ENCODE measurements at places on chromosomes 12 and 14.
A peak's percentile ranks its signal among the peaks of the same experiment; 100 is the strongest.

- H3K27me3 ChIP-seq, result no peaks in the 10 kb centered on the region
- no peak overlapping the region for H3K27ac ChIP-seq
- DNase-seq, result no peak
- H3K4me1 ChIP-seq, result peaks cover 3% of the 10 kb centered on the region
- no peaks in the 10 kb centered on the region for H3K36me3 ChIP-seq
Observed at GRCh38 chr14:100041271-100041670, 24.0 kb upstream of the EVL start.

- no peaks in the 10 kb centered on the region for H3K36me3 ChIP-seq
- H3K27me3 ChIP-seq, result no peaks in the 10 kb centered on the region
- DNase-seq, result no peak
- H3K4me3 ChIP-seq, result no peak overlapping the region
Observed at GRCh38 chr14:31927348-31927832, 149.7 kb upstream of the ARHGAP5 start.

GRCh38 chr12:111635524-111635923 is 36.4 kb upstream of the ATXN2 start:
- DNase-seq, result no peak
- H3K36me3 ChIP-seq, result peaks cover 9% of the 10 kb centered on the region
- peak overlapping the region; percentile 32 for H3K27ac ChIP-seq
- no peaks in the 10 kb centered on the region for H3K27me3 ChIP-seq

DNA sequence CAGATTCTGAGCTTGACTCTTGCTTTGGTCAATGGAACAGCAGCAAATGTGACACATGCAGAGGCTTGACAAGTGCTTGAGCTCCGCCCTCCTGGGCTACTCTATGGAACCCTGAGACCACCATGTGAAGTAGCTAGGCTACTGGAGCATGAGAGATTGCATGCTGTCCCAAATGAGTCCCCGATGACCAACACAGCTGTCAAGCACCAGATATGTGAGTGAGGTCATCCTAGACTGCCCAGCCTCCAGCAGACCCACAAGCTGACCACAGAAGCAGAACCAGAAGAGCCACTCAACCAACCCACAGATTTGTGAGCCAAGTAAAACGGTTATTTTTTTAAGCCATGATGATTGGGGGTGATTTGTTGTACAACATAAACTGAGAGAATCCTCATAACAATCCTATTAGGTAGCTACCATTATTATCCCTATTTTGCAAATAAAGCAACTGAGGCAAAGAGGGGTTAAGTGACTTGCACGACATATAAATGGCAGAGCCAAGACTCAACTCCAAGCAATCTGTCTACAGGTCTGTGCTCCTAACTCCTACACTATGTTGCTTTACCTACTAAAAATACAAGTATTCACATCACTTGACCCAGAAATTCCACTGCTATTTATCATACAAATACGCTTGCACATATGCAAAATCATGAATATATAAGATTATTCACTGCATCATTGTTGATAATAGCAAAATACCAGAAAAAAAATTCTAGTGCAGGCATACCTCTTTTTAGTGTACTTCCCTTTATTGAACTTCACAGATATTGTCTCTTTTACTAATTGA is 136.2 kb downstream of the NDUFA12 start:
- H3K4me3 ChIP-seq, result no peak overlapping the region
- H3K27ac ChIP-seq, result no peak overlapping the region
- no peak for DNase-seq
- H3K36me3 ChIP-seq, result no peaks in the 10 kb centered on the region
- H3K27me3 ChIP-seq, result peaks cover 36% of the 10 kb centered on the region

DNA sequence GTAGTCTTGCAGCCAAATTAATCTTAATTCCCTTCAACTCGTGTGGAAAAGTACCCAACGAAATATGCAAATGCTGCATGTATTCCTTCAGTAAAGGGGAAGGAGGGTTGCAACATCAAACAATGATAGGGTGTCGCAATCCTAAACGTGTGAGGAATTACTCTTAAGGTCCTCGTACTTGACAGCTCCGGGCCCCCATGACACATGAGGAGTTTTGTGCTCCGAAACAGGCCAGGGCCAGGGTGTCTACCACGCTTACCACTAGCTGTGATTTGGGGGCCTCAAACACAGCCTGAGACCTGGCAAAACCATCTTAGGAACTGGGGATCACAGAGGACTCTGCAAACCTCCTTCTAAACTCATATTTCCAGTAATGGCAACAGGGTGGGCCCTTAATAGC is 20.4 kb downstream of the FOS start:
- no peak for DNase-seq
- no peak overlapping the region for H3K27ac ChIP-seq
- no peaks in the 10 kb centered on the region for H3K27me3 ChIP-seq
- peaks cover 46% of the 10 kb centered on the region for H3K4me1 ChIP-seq

DNA sequence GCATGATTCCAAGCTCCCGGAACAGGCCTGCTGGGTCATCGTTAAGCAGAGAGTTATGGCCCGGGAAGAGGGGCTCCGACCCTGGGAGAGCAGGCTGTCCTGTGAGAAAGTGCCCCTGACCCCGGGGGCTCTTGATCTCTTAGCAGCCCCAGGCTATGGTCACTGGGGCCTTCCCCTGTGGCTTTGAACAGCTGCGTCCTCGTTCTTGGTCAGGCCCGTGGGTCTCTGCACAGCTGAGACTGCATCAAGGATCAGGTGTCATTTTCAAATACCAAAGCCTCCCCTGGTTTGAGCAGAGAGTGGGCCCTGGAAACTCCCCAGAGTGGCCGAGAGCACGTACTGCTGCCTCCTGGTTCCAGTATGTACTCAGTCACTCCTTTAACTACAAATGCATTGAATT is 114.8 kb downstream of the ESRRB start:
- no peak overlapping the region for H3K4me3 ChIP-seq
- no peaks in the 10 kb centered on the region for H3K36me3 ChIP-seq
- no peaks in the 10 kb centered on the region for H3K27me3 ChIP-seq

DNA sequence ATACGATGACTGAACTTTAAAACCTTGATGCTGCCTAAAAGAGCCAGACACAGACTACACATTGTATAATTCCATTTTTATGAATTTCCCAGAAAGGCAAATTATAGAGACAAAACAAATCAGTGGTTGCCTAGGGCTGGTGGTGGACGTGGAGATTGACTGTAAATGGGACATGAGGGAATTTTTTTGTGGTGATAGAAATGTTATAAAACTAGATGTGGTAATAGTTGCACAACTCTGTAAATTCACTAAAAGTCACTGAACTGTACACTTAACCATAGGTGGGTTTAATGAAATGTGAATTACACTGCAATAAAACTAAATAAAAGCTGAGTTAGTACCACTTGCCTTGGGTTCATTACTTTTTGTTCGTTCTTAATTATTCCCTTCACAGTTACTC is 72.1 kb downstream of the PLEKHA5 start:
- no peaks in the 10 kb centered on the region for H3K4me1 ChIP-seq
- no peak overlapping the region for H3K27ac ChIP-seq
- no peaks in the 10 kb centered on the region for H3K36me3 ChIP-seq
